Activated T-helper 1 cell treated with Interleukin-2 at 50 U/mL for 16 hours (primary cell): ENCODE measurements at places on chromosomes 6 and 20.

- no peak for DNase-seq
Measured at GRCh38 chr6:15058200-15059061, 187.4 kb upstream of the JARID2 start.

GRCh38 chr6:109490713-109491112 lies 7.7 kb upstream of the ZBTB24 start:
- no peak for DNase-seq

- DNase-seq: no peak
Measured at GRCh38 chr6:45787384-45787783, 228.3 kb downstream of the CLIC5 start.

GRCh38 chr20:43748274-43748673 lies 21.5 kb upstream of the GTSF1L start:
- DNase-seq: no peak

GRCh38 chr6:28134015-28134414 lies 7.7 kb upstream of the ZKSCAN8 start:
- DNase-seq: no peak

DNA sequence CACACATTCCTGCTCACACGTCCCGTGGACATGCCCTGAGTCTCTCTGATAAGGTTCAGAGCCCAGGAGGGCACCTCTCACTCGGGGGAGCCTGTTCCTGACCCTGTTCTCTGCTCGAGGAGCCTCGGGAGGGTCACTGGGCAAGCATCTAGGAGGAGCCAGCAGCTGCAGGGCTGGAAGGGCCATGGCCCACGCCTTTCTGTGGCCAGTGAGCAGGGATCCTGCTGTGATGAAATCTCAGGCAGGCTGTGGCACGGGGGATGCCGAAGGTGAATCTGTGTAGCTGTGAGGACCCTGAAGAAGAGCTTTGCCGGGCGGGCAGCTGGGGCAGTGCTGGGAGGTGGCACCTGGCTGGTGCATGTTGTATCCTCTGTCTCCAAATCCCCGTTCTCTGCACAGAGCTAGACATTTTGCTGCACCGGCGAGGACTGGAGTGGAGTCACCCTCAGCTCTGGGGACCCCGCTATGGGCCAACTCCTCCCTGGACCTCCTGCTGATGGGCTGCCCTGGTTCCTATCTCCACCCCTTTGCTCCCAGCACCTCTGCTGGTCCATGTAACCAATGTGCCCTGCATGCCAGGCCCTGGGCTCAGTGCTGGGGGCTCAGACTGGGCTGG lies 7.1 kb upstream of the NPBWR2 start:
- DNase-seq: no peak

DNA sequence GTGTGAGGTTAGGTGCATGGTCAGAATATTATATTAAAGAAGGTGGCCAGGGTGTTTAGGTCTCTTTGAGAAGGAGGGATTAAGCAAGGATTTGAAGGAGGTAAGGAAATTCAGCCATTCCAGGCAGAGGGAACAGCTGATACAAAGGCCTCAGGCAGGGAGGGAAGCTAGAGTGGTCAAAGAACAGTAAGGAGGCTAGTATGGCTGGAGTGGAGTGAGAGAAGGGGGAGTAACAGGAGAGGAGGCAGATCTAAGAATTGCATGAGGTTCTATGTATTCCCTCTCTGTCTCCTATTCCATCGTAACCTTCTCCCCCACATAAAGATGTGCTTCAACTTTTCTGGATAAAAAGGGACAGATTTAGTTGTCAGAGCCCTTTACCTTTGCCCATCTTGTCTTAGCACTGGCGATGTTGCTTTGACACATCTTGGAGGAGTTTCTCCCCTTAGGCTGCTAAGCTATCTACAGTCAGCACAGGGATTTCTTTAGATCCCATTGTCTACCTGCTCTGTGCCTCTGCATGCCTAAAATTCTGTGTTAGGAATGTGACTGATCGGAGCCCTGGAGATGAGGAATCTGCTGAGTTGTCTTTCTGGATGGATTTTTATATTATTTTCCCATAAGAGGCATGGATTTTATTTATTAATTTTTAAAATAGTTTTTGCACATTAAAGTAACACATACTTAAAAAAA lies 59.9 kb downstream of the KLHL31 start:
- DNase-seq: no peak

- DNase-seq: no peak
Measured at GRCh38 chr6:15421945-15422733, 176.3 kb downstream of the JARID2 start.

GRCh38 chr20:10864076-10864672 lies 190.4 kb upstream of the JAG1 start:
- DNase-seq: no peak

GRCh38 chr20:29299811-29300578 lies 1957.5 kb upstream of the DEFB115 start:
- DNase-seq: no peak

DNA sequence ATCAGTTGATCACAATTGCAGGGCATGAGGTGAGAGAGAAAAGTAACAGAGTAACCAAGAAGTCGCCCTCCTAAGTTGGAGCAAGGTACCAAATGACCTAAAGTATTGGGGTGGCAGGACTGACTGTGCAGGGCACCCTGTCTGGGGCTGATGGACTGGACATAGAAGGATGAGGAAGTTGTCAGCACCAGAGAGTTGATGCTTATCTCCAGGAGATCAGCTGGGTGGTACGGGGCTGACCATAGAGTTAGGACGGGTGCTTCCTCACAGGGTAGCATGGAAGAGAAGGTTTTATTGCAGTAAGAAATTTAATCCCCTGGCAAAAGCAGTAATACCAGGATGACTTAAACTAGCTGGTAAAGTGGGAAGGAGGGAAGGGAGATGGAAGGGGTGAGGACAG lies 66.7 kb downstream of the TMEM170B start:
- DNase-seq: no peak

DNA sequence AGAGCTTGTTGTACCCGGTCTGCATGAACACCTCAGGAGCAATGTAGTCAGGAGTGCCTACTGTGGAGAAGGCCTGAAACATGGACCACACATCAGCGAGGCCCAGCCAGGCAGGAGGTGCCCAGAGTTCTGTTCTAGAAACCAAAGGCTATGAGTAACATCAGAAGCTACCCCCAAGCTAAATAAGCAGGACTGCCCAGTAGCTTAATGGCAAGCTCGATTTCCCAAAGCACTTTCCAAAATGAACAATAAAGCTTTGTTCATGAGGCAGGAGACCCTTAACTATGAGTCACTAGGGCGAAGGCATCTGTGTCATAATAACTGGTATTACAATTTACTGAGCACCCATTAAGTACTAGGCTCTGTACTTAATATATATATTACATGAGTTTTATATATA lies 47.4 kb downstream of the STK38 start:
- DNase-seq: no peak

GRCh38 chr6:20879121-20879520 lies 344.9 kb downstream of the CDKAL1 start:
- DNase-seq: no peak

DNA sequence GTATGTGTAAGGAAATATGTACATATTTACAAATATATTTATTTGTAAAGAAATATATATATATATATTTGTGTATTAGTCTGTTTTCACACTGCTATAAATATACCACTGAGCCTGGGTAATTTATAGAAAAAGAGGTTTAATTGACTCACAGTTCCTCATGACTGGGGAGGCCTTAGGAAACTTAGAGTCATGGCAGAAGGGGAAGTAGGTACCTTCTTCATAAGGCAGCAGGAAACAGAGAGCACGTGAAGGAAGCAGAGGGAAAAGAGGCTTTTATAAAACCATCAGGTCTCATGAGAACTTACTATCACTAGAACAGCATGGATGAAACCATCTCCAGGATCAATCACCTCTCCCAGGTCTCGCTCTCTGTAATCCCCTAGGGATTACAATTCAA lies 644.5 kb upstream of the HS3ST5 start:
- DNase-seq: no peak

DNA sequence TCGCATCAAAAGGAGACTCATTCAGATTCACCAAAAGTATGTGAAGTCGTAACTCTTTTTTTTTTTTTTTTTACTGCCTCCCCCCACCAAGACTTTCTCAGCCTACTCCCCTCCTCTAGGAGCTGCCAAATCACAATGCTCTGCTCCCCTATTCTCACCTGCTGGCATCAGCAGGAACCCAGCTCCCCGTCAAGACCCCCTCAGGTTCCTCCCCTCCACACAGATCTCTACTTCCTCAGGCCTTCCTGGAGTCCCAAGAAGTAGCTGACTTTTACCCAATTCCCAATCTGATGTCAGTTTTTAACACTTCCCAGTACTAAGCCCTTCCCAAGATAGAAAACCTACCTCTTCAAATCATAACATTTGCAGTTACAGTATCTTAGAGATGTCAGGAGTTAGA lies 39.3 kb downstream of the ARHGAP18 start:
- no peak for DNase-seq

DNA sequence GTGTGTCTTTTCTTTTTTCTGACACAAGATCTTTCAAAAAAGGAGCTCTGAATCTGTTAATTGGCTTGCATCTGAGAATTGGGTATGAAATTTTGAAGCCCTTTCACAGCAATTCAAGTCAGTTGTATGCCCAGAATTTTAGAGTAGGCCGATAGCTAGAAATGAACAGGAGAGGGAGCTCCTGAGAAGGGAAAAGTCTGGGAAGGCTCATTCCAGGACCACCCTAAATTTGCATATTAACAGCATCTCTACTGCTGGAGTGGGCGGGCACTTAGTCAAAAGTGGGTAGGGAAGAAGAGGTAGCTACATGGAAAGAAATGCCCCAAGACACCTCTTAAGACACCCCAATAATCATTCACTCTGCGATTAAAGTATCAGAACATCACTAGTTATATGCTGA lies 928.3 kb downstream of the TBC1D32 start:
- DNase-seq: no peak

DNA sequence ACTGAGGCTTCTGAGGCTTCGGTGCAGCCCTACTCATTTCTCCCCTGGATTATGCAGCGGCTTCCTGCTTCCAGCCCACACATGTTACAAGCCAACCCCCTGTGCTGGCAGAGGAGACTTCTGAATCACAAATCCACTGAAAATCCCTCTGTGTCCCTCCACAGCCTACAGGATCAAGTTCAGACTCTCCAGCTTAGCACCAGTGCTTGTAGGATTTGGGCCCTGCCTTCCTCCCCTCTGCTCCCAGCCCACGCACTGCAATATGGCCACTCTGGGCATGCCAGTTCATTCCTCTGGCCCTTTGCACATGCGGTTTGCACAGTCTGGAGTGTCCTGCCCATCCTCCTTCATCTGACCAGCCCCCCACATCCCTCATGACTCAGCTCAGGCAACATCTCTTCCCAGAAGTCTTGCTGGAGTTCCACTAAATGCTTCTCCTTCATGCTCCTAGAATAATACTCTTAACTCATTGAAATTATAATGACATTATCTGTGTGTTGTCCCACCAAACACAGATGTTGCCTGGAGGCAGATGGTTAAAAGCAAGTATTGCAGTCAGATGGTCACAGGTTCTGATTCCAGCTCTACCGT lies 15.9 kb upstream of the MDGA1 start:
- no peak for DNase-seq

GRCh38 chr6:79461205-79461604 lies 76.0 kb downstream of the LCA5 start:
- no peak for DNase-seq

DNA sequence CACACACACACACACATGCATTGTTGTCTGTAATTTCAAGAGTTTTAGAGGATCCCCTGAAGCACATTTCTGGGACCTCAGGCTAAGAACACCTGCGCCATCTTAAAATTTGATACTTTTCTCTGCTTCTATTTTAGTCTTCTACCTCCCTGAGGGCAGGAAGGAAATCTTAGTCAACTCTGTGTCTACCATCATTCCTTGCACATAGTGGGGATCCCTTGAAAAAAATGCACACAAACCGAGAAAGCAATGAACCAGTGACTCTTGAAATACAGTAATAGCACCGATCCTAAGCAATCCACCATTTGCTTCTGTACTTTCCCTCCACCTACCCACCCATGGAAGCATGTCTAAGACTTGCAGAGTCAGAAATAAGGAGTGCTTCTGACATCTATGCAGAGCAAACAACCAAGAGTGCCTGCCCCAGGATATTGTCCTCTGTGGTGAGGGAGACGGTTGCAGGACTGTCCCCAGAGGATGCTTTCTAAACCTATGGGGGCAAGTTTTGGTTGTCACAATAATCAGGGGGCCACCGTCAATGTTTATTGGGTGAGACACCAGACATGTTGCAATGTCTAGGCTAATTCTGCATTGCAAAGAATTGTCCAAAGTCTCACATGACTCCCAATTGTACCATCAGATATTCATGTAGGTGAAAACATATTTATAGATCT lies 208.0 kb upstream of the TAB2 start:
- no peak for DNase-seq

GRCh38 chr20:58143531-58143930 lies 84.9 kb downstream of the ANKRD60 start:
- no peak for DNase-seq

GRCh38 chr6:112362027-112362795 lies 15.1 kb downstream of the RFPL4B start:
- no peak for DNase-seq

GRCh38 chr6:51466427-51466826 lies 621.0 kb downstream of the PKHD1 start:
- no peak for DNase-seq

DNA sequence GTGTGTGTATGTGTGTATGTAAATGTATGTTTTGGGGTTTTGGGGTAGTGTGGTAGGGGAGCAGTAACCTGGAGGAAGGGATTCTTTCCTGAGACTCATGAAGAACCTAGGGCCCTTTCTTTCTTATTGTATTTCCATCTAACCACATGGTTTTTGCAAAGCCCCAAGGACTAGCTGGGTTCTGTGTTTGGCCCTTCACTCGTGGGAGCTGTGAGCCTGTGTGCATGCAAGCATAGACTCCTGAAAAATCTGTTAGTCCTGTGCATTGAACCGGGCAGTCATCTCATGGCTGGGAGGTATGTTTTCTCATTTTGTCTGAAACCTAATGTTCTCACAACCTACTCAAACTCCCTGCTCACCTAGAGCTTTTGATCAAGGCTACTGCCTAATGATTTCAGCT lies 219.1 kb downstream of the PHACTR1 start:
- DNase-seq: no peak

DNA sequence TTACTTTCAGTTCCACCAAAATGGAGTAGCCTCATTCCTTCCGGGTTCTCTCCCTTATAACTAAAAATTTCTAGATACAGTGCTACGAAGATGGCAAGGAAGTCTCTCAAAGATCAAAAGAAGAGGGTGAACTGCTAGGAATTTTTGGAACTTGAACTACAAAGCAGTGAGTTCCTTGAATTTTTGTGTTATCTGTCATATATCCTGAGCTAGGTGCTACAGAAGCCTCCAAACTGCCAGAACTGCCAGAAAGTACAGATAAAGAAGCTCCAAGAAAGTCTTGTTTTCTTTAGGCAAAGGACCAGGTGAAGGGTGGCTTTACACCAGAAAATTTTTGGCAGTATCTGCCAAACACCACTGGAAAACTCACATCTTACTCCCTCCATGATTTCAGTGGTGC lies 218.8 kb upstream of the FLRT3 start:
- no peak for DNase-seq

DNA sequence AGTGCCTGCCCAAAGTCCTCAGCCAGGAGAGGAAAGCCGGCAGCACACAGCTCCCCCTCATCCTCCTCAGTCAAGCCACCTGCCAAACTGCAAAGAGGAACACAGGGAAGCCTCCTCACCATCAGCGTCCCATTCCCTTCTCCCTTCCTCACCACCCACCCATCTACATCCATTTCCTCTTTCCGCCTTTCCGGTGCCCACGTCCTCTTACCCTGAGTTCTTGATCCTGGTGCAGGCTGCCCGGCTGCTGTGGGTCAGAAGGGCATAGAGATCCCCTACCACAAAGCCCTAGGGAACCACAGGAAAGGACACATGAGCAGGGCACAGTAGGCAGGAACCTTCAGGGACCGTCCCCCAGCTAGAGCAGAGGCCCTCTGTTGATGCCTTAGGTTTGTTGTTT lies 6.0 kb downstream of the GNMT start:
- DNase-seq: no peak
